ENCODE measurements at places on chromosomes 13 and 19. TPM values are rescaled to one million over a fixed set of nuclear protein-coding genes. Genes with fewer than 3 reads are reported as not detected.

SLC25A41 gene
- 1.6 TPM for total RNA-seq

ACP4 gene
- total RNA-seq, result not detected

LGALS4 gene
- 0.86 TPM for total RNA-seq

FGF21 gene
- not detected for total RNA-seq

SIGLEC5 gene
- total RNA-seq, result not detected

CERS1 gene
- total RNA-seq, result 27.7 TPM

OBI1 gene
- 26.1 TPM for total RNA-seq

COL5A3 gene
- 0.86 TPM for total RNA-seq

RTBDN gene
- total RNA-seq, result not detected

ZNF229 gene
- total RNA-seq, result 6.7 TPM

FGF14 gene
- 0.75 TPM for total RNA-seq

ZNF135 gene
- total RNA-seq, result 6.0 TPM

ZNF443 gene
- total RNA-seq, result 9.9 TPM

SEMA6B gene
- 25.3 TPM for total RNA-seq

FAAP24 gene
- total RNA-seq, result 6.9 TPM

BST2 gene
- not detected for total RNA-seq

ATP8B3 gene
- 1.5 TPM for total RNA-seq

- no peak for DNase-seq
Observed at GRCh38 chr19:17872251-17873001, 681 bp downstream of the SLC5A5 start.

DNA sequence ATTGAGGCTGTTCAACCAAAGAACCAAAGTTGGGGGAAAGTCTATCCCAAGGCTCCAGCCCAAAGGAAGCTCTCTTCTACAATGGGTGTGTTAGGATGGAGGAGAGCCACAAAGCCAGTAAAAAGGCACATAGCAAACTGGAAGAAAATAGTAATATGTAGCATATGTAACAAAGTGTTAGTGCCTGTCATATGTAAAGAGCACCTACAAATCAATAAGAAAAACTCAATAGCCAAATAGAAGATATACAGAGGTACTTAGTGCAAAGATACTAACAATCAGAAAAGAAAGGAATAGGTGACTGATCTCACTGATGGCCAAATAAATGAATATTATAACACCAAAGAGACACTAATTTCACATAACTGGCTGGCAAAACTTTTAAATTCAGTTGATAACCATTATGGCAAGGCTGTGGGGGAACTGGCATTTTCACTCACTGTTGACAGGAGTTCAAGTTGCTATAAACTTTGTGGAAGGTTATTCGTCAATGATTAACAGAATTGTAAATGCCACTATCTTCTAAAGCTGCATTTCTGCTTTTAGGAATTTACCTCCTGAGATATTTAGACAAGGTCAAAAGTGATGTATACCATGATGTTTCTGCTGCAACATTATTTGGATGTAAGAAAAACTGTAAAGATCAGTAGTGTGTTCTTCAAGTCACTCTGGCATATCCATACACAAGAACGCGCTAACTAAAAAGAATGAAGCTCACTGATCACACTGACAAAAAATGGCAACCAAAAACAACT is 110.8 kb downstream of the GNG7 start:
- DNase-seq, result no peak

- peak; percentile 75 for DNase-seq
Observed at GRCh38 chr19:48999481-49000325, 6.0 kb downstream of the RUVBL2 start.

DNA sequence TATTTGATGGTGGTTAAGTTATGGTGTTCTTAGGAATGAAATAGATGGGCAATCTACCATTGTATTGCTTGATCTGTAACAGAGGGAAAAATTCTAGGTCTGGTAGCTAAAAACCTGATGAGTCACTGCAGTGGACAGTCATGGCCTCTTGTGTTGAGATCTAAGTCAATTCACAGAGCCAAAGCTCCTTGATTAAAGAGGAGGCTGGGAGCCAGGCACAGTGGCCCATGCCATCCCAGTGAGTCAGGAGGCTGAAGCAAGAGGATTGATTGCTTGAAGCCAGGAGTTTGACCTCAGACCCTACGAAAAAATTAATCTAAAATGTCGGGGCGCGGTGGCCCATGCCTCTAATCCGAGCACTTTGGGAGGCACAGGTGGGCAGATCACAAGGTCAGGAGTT is 67.1 kb upstream of the KPNA3 start:
- no peak for DNase-seq

GRCh38 chr13:51961493-51962403 is 49.5 kb downstream of the ATP7B start:
- DNase-seq, result no peak

- peak; percentile 6 for DNase-seq
Observed at GRCh38 chr19:53365899-53366493, 491 bp downstream of the ZNF525 start.

GRCh38 chr19:13072188-13072908 is 30.3 kb downstream of the LYL1 start:
- DNase-seq, result no peak

GRCh38 chr19:19145684-19146608 is 7.7 kb upstream of the TMEM161A start:
- peak; percentile 96 for DNase-seq

GRCh38 chr19:48866692-48867091 is 1.7 kb downstream of the PLEKHA4 start:
- DNase-seq, result no peak

- DNase-seq, result no peak
Observed at GRCh38 chr13:110018009-110018408, 231.6 kb upstream of the IRS2 start.

DNA sequence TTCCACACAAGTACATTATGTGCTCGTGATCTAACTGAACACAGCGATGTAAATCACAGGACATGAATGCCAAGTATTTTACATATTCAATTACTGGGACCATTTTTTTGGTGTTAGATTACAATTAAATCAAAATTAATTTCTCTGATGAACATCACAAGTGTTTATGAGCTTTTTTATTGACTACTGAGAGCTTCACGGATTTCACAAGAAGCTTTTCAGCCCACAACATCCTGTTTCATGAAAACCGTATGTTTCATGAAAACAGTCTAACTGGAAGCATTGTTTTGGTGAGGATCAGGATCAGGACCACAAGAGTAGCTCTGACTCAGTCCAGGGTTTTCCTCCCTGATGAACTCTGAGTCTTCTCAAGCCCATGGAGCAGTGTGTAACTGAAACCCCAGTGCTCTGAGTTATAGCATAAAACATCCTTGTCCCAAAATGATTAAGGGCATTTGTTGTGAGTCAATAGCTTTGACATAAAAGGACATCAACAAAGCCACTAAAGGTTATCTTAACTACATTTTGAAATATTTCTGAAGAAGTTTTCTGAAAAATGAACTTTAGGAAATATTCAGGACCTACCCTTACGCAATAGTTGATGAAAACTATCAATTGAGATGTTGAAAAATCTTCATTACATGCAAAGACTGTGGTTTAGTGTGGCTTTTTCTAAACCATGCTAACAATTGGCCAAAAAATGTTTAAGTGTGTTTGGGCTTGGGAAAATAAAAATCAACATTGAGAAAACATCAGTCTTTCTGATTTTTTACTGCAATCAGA is 49.3 kb downstream of the UFM1 start:
- DNase-seq, result no peak

GRCh38 chr19:4057931-4058692 is 8.6 kb downstream of the ZBTB7A start:
- DNase-seq, result no peak

- DNase-seq, result no peak
Observed at GRCh38 chr19:31351855-31352195, 2.6 kb upstream of the TSHZ3 start.

- DNase-seq, result no peak
Observed at GRCh38 chr13:46961719-46962118, 64.9 kb upstream of the HTR2A start.

DNA sequence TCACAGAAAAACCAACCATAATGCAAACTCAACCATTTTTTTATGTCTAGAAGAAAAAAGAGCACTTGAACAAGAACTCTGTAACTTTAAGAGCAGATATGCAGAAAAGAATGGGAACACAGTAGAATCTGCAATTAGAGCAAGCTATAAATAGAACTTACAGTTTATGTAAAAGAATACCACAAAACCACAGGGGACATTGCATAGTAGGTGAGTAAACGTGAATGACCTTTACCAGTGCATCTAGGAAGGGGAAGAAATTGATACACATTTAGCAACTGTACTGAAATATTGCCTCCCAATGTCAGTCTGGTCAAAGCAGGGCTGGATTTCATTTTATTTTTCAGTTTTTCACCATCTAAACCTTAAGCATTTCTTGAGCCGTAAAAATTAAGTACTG is 242.2 kb upstream of the EDNRB start:
- no peak for DNase-seq

GRCh38 chr19:48591021-48591420 is 15.5 kb upstream of the SPACA4 start:
- DNase-seq, result no peak

GRCh38 chr19:6533000-6533328 is 2.1 kb downstream of the TNFSF9 start:
- no peak for DNase-seq

GRCh38 chr19:38233740-38234251 is 9.8 kb upstream of the DPF1 start:
- DNase-seq, result peak; percentile 94

GRCh38 chr19:11355160-11356073 is at the start of gene PLPPR2:
PLPPR2 (plus strand) TSS chr19:11355432; CDS start chr19:11357674, 2,242 bp downstream.
- peak; percentile 91 for DNase-seq

GRCh38 chr13:39148513-39148961 is 110.3 kb downstream of the NHLRC3 start:
- DNase-seq, result no peak

DNA sequence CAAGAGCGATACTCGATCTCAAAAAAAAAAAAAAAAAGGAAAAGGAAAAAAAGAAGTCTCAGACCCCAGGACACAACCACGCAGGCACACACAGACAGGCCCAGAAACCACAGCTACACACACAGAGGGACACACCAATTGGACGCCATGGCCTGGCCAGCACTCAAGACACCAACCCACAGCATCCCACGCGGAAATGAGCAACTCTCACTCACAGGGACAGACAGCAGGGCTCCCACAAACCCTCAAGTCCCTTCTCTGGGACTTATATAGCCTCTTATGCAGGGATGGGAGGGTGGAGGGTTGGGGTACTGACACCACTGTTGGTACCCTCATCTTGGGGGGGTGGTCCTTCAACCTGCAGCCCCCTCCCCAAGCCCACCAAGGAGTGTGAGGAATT is 5.9 kb downstream of the NOTCH3 start:
- DNase-seq, result no peak

GRCh38 chr19:48795685-48796070 is 15.2 kb downstream of the BCAT2 start:
- no peak for DNase-seq

GRCh38 chr13:45082964-45083363 is 37.3 kb upstream of the GTF2F2 start:
- no peak for DNase-seq

GRCh38 chr13:51523082-51523518 is 61.2 kb upstream of the WDFY2 start:
- no peak for DNase-seq

- no peak for DNase-seq
Observed at GRCh38 chr19:31450696-31451095, 101.5 kb upstream of the TSHZ3 start.

DNA sequence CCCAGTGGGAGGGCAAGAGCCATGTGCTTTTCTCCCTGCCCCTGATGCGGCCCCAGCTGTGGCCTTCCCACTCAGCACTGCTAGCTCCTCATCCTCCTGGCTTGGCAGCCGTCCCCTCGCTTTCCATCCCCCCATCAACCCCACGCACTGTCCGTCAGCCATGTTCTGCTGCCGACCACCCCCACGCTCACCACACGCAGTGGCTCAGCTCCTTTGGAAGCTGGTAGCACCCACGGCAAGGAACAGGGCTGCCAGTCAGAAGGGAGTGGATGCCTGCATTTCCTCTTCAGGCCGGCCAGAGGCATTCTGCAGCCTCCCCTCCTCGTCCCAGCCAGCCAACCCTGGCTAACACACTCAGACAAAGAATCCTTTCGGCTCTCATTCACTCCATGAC is 6.3 kb downstream of the CALM3 start:
- no peak for DNase-seq

- DNase-seq, result no peak
Observed at GRCh38 chr19:50490411-50490811, 13.8 kb upstream of the GARIN5A start.
